ENCODE measurements at places on chromosomes 1 and 21.

DNA sequence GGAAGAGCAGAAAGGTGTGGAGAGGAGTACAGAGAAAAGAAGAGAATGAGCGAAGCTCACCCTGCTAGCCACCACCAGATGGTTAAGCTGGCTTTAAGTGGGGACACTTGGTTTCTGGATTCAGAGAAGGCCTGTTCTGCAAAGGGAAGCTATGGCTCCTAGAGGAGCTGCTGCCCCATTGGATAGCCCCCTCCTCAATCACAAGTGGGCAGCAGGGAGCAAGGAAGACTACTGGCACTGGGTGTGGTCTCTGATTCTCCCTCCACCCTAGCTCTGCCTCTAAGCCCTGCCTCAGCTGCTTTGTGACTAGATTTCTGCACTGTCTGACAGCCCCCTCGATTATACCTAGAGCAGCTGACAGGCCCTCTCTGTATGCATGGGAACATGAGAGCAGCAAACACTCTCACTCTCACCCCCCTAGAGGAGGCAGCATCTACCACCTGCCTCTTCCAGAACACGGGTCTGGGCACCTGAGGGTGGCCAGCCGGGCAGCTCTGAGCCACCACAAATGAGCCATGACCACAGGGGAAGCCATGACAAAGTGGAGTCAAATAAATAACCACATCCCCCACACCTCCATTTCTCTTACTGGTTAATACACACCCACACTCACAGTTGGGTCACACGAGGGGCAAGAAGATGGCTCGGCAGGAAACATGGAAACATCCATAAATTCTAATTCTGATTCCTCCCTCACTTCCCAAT lies 13.6 kb downstream of the PLEKHA6 start:
- H3K27ac ChIP-seq: no peak overlapping the region
- no peaks in the 10 kb centered on the region for H3K4me1 ChIP-seq
- no peaks in the 10 kb centered on the region for H3K36me3 ChIP-seq
- peaks cover 51% of the 10 kb centered on the region for H3K27me3 ChIP-seq

DNA sequence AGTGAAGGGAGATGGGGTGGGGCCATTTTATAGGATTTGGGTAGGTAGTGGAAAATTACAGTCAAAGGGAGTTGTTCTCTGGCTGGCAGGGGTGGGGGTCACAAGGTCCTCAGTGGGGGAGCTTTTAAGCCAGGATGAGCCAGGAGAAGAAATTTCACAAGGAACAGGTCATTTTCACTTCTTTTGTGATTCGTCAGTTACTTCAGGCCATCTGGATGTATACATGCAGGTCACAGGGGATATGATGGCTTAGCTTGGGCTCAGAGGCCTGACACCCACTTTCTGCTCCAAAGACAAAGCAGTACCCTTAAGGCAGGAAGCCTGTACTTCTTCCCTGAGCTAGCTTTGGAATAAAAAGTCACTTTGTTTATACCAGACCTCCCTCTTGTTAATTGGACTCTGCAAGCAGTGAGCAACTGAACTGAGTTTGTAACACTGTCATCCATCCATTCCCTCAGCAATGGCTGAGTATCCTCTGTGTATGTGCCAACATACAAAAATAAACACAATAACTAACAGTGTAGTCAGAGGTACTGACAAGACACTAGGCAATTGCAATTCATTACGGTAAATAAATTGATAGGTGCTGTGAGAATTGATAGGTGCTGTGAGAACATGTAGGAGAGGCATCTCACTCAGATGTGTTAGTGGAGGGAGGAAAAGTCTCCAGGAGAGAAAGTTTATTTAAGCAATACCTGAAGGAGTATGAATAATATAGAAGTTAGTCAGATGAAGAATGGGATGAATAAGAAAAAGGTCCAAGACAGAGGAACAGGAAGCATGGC lies 14.7 kb upstream of the RGS2 start:
- no peaks in the 10 kb centered on the region for H3K36me3 ChIP-seq
- no peak for DNase-seq
- H3K27me3 ChIP-seq: peaks cover 6% of the 10 kb centered on the region
- no peaks in the 10 kb centered on the region for H3K4me1 ChIP-seq

DNA sequence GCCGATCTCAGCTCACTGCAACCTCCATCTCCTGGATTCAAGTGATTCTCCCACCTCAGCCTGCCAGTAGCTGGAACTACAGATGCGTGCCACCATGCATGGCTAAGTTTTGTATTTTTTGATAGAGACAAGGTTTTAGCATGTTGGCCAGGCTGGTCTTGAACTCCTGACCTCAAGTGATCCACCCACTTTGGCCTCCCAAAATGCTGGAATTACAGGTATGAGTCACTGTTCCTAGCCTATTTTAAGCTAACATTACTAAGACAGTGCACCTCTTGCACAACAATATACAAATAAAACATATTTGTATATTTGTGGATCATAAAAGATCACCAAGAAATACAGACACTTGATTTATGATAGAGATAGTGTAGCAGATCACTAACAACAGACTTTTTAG lies 139.1 kb downstream of the DUSP10 start:
- H3K27me3 ChIP-seq: no peaks in the 10 kb centered on the region
- no peaks in the 10 kb centered on the region for H3K4me1 ChIP-seq
- no peaks in the 10 kb centered on the region for H3K36me3 ChIP-seq
- no peak for DNase-seq

- no peaks in the 10 kb centered on the region for H3K4me1 ChIP-seq
Observed at GRCh38 chr1:87853576-87854351, 525.1 kb downstream of the LMO4 start.

DNA sequence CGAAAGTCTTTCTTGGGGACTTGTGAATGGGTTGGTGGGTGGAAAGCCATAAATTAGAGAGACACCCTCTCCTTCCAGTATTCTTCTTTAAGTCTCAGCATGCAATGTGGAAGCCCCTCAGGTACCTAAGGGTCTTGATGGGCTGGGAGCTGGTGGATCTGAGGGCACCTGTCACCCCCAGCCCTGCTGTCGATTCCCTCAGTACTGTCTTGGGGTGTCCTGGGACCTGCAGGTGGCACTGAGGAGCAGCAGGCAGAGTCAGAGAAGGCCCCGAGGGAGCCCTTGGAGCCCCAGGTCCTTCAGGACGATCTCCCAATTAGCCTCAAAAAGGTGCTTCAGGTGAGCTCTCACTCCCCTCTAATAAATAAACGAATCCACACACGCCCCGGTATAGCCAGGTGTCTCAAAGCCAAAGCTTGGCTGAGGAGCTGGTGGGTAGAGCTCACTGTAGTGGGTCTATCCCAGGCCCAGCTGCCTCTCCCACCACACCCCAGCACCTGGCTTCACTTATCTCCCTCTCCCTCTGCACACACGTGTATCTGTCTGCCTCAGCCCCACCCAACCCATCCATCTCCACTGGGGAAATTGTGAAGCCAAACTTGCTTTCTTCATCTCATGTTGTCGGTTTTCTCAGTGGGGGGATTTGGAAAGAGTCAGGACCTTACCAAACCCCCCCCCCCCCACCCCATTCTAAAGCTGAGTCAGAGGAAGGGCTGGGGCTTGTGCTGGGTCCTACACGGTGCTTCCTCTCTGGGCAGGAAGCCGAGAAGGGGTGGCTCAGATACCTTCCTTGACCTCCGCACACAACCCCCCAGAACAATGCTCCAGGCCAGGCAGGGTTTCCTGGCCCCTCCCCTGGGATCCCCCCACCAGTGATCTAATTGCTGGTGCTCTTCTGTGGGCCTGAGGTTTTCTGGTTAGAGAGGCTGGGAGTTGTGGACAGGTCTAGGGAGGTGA lies 1.6 kb downstream of the ADAM15 start:
- peaks cover 22% of the 10 kb centered on the region for H3K4me1 ChIP-seq
- no peaks in the 10 kb centered on the region for H3K27me3 ChIP-seq

DNA sequence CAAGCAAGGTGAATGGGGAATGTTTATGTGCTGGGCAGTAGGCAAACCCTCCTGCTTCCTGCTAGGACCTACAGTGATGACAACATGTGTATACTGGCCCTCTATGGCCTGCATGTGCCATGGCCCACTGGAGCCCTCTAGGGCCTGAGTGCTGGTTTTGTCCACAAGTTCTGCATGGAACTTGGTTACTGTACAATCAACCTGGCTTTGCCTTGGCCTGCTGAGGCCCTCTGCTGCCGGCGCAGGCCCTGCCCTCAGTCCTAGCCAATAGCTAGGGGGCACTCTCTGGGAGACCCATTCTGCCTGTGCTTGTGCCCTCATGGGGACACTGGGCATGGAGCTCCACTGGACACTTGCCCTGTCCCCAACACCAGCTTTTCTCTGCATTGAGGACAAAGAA lies 138.6 kb upstream of the NGF start:
- no peak for DNase-seq
- H3K36me3 ChIP-seq: no peaks in the 10 kb centered on the region
- H3K27me3 ChIP-seq: peaks cover 65% of the 10 kb centered on the region
- no peaks in the 10 kb centered on the region for H3K4me1 ChIP-seq
- H3K27ac ChIP-seq: no peak overlapping the region

DNA sequence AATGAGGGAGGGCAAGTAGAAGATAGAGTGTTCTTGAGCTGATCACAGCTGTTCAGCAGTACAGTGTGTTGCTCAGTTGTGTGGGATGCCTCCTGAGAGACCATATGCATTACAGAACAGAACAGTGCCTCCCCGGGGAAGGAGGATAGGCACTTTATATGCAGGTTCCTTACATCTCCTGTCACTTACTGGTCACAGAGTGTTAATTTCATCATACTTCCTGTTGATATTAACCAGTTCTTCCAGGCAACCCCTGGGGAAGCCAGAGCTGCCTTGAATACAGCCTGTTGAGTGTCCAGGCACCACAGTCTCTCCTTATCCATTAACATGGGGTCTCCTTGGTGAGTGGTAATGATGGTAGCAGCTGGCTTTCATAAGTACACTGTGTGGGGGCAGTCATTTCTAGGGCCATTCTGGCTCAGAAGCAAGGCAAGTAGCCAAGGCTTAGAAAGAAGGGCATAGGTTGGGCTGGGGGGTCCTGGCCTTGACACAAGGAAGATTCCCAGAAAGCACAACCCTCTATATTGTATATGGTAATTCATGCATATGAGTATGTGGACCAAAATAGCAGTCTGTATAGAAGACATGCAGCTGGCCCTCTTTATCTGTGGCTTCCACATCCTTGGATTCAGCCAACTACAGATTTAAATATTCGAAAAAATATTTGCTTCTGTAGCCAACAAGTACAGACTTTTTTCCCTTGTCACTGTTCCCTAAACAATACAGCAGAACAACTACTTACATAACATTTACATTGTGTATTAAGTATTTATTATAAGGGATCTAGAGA lies 142.4 kb downstream of the ZP4 start:
- no peak for DNase-seq
- no peaks in the 10 kb centered on the region for H3K4me1 ChIP-seq
- no peak overlapping the region for H3K4me3 ChIP-seq
- no peak overlapping the region for H3K27ac ChIP-seq

- no peaks in the 10 kb centered on the region for H3K4me1 ChIP-seq
- peaks cover 91% of the 10 kb centered on the region for H3K27me3 ChIP-seq
- H3K27ac ChIP-seq: no peak overlapping the region
- DNase-seq: no peak
Observed at GRCh38 chr1:207670192-207670591, 25.3 kb downstream of the CR1L start.

GRCh38 chr1:223022641-223023473 lies 120.2 kb downstream of the TLR5 start:
- H3K4me3 ChIP-seq: no peak overlapping the region
- no peaks in the 10 kb centered on the region for H3K4me1 ChIP-seq
- no peak overlapping the region for H3K27ac ChIP-seq
- H3K36me3 ChIP-seq: no peaks in the 10 kb centered on the region
- no peak for DNase-seq
